ENCODE measurements at places on chromosomes 2 and 18. TPM values are rescaled to one million over a fixed set of nuclear protein-coding genes. Genes with fewer than 3 reads are reported as not detected.
A peak's percentile ranks its signal among the peaks of the same experiment; 100 is the strongest.

DNA sequence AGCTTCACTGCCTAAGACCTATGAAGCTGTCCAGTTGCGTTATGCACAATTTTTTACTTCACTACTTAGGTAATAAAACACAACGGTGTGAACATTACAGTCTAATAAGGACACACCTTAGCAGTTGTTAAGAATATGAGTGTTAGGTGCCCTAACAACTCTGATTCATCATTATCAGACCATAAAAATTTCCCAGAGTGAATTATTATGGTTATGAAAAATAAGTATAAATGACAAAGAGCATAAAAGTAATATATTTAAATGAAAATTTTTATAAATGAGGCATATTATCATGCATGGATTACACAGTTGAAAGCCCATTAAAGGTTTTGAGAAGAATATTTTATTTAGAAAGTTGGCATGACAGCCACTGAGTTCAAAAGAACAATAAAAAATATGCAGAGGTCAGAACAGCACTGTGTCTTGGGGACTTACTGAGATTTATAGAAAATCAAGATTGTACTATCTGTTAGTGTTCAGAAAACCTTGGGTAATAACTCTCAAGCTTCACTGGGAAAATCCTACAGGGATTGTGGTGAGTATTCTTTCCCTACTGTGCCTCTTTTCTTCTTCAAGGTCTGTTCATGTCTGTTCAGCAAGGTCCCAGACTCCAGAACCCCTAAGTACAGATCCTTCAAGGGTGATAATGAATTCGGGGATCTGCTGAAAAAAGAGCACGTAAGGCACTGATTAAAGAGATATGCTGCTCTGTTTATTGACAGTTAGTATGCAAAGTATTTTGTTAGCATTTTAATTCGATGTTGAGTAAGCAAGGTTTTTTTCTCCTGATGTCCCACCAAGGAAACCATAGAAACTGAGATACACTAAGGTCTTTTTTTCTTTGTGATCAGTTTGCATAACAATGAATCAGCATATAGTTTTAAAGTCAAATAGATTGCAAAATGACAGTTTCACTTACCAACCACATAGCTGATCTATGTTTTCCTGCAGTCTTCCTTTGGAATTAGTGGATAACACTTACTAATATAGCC is 250.0 kb downstream of the DSEL start:
- peak; percentile 1 for DNase-seq

DNA sequence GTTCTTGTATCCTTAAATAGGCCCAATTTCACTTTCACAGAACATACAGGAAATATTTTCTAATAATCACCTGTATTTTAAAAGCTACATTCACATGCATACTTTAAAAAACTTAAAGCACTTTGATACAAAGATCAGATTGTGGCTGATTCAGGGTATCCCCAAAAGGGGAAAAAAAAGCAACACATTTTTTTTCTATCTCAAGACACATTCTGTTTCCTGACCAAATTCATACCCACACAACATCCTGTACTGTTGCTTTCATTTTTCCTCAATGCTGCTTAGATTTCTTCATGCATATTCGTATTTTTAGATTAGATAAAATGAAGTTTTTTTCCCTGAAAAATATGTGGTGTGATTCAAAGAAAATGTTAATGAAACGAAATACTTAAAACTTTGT is 122.5 kb downstream of the TMEFF2 start:
- DNase-seq: no peak

DNA sequence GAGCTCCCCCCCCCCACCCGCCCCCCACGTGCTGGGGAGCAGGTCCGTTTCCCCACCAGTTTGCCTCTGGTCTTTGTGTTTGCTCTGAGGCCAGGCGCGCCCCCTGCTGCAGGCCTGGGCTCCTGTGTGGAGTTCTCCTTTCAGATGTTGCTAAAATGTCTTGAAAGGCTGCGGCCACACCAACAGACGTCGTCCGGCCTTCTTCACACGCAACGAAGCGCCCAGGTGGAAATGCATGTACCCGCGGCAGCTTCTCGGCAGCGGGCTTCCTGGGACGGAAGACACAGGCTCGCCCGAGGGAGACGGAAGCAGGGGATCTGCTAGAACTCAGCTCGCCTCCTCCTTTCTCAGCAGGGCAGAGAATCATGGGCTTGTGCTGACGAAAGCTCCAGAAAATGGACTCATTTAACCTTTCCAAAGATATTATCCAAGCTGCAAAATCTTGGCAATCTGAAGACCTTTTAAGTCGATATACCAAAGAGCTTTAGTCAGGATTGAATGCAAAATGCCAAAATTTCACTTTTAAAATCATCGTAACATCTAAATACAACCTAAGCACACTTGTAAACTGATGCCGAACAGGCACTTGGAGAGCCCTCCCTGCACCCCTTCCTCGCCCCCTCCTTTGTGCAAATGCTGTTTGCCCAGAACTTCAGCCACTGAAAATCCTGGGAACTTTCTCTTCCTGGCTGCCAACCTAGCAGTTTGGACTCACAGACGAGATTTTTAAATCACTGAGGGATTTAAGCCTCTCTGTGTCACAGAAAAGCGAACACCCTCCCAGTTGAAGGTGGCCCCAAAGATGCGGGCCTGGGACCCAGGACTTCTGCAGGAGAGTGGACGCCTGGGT is 125.5 kb upstream of the ZNF516 start:
- DNase-seq: no peak

DNA sequence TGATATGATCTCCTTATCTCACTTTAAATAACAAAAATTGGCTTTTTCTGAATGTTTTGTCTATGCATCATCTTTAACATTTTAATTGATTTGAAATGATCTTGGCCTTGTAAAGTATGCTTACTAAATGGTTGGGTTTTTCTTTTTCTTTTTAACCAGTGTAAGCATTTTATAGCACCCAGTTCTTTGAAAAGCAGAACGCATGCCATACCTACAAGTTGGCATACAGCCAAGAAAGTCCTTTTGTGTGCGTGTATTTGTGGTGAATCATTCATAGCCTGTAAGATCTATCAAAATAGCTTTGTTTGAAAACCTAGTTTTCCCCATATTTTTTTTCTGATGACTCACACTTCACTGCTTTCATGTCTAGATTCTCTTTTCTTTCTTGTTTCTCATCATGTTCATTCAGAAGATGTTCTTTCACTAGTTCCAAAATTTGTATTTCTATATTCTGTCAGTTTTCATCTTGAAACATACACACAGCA is 4.1 kb upstream of the VRK2 start:
- peak; percentile 79 for DNase-seq

- no peak for DNase-seq
Measured at GRCh38 chr2:187702157-187702556, 147.9 kb upstream of the TFPI start.

GNAL gene
- total RNA-seq: 14.7 TPM

ATP6V1B1 gene
- not detected for total RNA-seq

DNA sequence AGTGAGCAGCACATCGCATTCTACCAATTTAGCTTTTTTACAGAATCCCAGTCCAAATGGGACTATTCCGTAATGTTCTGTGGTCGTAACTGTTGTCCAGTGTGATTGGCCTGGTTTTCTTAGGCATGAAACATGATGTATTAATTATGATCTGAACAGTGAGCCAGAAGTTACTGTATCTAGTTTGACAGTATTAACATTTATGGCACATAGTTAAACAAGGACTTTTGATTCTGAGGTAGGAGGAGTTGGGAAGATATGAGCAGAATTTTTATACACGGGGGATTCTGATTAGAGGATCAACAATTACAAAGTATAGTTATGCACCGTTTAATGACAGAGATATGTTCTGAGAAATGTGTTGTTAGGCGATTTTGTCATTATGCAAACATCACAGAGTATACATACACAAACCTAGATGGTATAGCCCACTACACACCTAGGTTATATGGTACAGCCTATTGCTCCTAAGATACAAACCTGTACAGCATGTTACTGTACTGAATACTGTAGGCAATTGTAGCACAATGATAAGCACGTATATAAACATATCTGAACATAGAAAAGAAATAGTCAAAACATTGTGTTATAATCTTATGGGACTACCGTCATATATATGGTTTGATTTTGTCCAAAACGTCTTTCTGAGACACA is 85.0 kb downstream of the DPP10 start:
- DNase-seq: no peak

DNA sequence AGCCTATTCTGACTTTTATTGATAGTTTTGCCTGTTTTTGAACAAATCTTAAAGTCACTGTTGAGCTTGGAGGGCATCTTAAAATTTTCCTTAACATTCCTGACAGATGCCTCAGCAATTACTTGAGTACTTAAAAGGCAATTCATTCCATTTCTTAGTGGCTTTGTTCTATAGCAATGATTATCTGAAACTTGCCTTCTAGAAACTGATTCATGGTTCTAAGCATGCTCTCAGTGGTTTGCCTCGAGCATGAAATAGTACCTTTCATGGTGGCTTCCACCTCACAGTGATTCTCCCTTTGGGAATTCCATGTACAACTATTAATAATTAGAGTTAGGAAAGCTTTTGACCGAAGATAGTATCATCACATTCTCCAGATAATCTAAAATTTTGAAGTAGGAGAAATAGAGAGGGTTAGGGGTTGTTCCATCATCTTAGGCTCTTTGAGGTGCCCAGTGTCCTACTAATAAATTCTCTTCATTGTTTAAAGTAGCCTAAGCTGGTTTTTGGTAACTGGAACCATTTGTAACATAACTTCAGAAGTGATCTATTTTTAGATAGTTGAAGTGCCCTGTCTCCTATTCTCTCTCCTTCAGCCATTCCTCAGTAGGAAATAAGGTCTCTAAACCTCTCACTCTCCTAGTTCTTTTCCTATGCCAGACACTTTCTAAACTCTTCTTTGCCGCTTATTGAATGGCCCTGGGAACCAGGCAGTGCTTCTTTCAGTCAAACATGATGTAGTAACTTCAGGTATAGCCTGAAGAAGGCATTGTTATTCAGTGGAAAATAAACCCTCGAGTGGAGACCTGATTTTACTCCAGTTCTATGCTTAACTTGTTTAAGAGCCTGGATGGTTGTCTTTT is 156.1 kb downstream of the HAUS1 start:
- peak; percentile 73 for DNase-seq

OTOS gene
- total RNA-seq: not detected

DNA sequence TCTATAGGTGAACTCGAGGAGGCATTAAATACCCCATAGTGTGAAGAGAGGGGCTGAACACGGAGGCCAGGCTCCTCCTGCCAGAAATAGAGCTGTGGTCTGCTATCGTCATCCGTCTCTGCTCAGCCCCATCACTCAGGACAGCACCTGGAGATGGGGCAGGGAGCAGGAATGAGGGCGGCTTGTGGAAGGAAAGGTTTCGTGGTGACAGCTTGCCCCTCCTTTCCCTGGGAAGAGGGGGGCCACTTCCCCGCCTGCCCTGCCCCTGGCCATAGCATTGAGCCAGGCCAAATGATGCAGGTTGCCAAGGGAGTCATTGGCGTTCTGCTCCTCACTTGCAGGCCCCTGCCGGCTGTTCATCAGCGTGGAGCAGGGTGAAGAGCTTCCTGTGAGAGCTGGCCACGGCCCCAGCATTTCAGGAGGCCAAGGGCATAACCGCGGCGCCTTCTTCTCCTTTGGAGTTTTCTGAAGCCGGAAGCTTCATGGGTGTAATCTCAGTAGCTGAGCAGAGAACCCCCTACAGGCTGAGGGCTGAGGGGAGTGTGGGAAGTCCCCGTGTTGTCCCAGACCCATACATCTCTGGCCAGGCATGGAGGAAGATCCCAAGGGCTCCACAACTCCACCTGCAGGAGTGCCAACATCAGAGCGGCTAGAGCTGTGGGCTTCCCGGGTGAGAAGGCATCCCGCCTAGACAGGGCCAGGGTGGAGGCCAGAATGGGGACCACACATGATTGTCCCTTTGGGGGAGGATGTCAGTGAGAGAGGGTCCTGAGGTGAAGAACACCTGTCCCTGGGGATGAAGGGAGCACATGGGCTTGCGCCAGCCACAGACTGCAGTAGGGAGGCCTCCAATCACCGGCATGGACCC is 112.5 kb upstream of the GLI2 start:
- no peak for DNase-seq

GRCh38 chr2:3487432-3487831 is 31.9 kb downstream of the ADI1 start:
- no peak for DNase-seq

IL1R1 gene
- 12.9 TPM for total RNA-seq

- DNase-seq: no peak
Measured at GRCh38 chr2:49714454-49714853, 560.1 kb upstream of the FSHR start.

DNA sequence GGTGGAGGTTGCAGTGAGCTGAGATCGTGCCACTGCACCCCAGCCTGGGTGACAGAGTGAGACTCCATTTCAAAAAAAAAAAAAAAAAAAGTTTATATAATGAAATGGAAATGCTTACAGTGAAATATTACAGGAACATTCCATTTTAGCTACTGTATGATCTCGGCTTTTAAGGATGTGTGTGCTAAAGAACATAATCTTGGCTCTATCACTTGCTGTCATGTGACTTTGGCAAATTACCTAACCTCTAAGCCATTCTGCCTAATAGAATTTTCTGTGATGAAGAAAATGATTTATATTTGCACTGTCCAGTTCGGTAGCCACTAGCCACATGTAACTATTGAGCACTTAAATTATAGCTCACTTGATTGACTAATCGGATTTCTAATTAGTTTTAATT is 36.3 kb downstream of the SMAD4 start:
- DNase-seq: no peak

DNA sequence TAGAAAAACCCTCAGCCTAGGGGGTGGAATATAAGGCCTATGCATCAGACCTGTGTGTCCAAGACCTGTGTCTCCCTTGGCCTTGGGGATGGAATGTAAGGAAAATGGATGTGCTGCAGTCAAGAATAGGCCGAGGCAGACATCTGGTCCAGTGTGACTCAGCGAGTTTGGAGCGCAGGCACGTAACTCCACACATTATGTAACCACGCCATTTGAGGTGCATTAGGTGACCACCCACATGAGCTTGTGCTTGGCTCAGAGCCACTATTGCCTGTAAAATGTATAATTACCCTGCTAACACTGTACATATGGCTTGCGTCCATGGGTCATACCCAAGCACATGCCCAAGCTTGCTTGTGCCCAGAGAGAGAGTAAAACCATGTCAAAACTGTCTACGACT is 580.9 kb upstream of the HNMT start:
- DNase-seq: no peak

HS6ST1 gene
- total RNA-seq: 34.4 TPM

KCNG2 gene
- total RNA-seq: not detected
